ENCODE measurements at places on chromosomes 4 and X.

DNA sequence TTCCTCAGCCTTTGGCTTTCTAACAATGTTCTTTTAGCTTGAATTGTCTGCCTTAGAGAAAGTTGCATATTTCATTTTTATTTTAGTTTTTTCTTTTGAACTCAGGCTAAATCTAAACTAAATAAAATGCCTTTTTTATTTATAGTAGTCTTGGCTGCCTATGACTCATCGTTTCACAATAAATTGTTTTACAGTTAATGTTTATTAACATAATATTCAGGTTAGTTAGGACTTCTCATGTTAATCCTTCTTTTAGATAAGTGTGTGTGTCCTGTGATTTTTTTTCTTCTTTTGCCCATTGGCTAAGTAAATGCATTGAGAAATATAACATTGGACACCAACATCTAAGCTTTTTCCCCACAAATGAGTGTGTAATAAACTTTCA lies 1.6 kb downstream of the RP2 start:
- DNase-seq, result no peak

DNA sequence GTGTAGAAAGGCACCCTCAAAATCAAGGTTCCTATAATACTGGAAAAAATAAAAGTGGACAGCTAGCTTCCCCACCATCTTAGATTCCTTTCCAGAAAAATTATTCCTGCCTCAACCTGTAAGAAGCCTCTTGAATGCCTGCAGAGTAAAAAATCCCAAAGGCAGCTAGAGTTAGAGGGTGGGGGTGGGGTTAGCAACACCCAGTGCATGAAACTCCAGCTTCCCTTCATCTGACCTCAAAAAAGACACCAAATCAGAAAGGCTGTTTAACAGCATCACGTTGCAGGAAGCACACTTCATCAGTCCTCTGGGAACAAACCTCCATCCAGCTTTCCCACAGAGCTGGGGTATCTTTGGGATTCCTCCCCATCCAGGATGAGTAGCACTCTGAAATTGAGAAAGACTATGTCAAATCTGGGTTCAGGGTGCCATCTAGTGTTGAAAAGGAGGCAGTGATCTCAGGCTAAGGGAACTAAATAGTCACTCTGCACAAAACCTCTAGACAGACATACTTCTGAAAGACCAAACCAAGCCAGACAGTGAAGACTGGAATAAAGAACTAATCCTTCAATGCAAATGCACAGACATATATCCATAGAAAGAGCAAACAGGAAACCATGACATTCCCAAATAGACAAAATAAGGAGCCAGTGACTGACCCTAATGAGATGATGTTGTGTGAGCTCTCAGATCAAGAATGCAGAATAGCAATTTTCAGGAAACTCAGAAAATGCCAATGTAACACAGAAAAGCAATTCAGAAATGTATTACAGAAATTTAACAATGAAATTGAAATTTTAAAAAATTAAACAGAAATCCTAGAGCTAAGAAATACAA lies 97.9 kb downstream of the ARHGEF9 start:
- no peak for DNase-seq

- DNase-seq, result no peak
Measured at GRCh38 chr4:26842911-26843310, 17.7 kb upstream of the STIM2 start.

DNA sequence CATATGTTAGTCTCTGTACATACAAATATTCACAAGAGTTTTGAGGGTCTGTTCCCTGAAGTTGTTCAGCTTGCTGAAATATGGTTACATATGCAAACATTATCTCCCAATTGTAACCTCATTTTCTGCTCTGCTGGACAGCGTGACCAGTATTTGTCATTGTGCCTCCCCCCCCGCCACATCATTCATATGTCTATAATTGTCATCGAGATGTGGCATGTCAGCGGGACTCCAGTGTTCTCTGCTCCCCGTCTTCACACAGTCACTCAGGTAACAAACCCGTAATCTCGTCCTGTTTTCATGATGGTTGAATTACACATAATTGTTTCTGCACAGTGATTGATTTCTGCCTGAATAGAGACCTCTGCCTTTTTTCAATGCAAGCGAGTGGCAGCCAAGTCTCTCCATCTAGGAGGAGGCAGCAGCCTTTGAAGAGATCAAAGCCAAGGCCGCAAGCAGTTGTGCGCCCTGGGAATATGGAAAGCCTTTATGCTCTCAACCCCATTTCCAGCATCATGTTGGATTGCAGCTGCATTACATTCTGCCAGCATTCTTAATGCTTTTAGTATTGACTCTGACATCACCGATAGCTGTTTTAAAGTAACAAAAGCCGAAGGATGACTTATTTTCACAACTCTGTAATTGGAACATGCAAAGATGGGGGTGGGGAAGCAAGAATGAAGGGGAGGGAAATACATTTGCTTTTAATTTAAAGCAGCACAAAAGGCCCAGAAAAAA lies 27.4 kb downstream of the LEF1 start:
- DNase-seq, result no peak

GRCh38 chr4:169723207-169723965 lies 34.4 kb downstream of the HPF1 start:
- no peak for DNase-seq

- no peak for DNase-seq
Measured at GRCh38 chr4:43066415-43066814, 173.9 kb downstream of the GRXCR1 start.

DNA sequence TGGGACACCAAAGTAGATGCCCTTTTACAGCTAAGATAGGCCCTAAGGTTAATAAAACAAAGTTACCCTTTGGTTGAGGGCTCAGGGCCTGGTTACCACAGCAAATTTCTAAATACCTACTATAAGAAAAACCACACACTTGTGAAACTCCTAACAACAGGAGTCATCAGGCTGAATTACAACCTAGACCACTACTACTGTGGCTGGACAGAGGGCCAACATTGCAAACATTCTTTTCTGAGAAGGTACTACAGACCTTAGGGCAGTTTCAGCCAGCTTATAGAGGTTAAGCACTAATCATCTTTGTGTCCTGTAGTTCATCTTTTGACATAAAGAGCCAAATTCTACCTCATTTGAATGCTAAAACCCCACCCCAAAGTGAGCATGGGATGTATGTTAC lies 504.0 kb downstream of the RAPGEF2 start:
- DNase-seq, result no peak

DNA sequence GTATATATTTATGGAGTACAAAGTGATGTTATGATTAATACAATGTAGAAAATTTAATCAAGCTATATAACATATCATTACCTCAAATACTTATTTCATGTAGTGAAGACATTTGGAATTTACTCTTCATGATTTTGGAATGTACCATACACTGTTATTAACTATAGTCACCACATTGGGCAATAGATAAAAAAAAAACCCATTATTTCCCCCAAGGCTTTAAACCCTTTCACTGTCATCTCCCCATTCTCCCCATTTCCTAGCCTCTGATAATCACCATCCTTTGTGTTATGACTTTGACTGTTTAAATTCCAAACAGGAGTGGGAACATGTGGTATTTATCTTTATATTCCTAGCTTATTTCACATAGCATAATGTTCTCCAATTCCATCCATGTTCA lies 2189.1 kb upstream of the AGA start:
- DNase-seq, result no peak
